ENCODE measurements at places on chromosomes 2 and 18. TPM values are rescaled to one million over a fixed set of nuclear protein-coding genes. Genes with fewer than 3 reads are reported as not detected.

DNA sequence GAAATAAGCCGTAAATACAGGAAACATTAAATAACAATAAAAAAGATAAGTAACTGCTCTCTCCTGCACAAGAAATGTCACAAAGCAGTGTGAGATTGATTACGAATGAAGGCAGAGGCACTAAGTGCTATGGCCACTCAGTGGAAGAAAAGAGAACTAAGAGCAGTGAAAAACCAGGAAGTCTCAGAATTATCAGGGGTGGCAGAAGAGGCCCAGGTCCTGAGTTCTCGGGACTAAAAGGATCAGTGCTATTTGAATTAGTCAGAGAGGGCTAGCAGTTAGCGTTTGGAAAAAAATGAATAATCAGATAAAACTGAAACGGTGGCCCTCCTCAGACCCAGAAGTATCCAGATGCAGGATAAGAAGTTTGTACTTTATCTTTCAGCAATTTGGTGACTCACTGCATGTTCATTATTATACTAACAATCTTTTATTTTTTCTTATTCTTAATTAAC is 367.1 kb downstream of the ZEB2 start:
- H3K4me3 ChIP-seq: no peak overlapping the region
- H3K27ac ChIP-seq: no peak overlapping the region
- no peak for DNase-seq
- no peaks in the 10 kb centered on the region for H3K4me1 ChIP-seq

- no peak for DNase-seq
- H3K4me3 ChIP-seq: no peak overlapping the region
- H3K4me1 ChIP-seq: no peaks in the 10 kb centered on the region
- H3K27ac ChIP-seq: no peak overlapping the region
Observed at GRCh38 chr2:224556381-224556780, 28.8 kb downstream of the CUL3 start.

GRCh38 chr18:21453511-21453901 is 147.0 kb downstream of the ESCO1 start:
- peaks cover 2% of the 10 kb centered on the region for H3K4me1 ChIP-seq
- H3K4me3 ChIP-seq: no peak overlapping the region
- no peaks in the 10 kb centered on the region for H3K36me3 ChIP-seq
- no peaks in the 10 kb centered on the region for H3K27me3 ChIP-seq
- H3K27ac ChIP-seq: peak overlapping the region; percentile 43
- DNase-seq: no peak

DNA sequence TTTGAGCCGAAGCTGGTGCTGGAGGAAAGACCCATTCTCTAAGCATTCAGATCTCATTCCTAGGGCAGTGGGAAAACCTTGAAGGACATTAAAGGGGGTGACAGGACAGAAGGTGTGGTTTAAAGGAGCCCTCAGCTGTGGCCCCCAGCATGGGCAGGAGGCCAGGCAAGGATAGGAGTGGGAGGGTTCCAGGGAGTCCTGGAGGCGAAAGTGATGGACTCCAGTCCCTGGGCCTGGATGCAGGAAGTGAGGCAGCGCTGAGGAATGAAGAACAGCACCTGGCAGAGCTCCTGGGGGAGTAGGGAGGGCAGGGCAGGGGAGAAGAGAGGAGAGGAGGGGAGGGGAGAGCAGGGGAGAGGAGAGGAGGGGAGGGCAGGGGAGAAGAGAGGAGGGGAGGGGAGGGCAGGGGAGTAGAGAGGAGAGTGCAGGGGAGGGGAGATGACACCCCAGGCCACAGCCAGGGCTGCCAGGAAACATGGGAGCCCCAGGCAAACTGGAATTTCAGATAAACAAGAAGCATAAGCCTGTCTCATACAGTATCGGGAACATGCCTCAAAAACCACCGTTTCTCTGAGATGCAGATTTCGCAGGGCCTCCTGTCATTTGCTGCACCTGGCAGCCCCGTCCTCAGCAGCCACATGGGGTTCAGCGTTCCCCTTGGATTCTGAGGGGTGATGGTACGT is 5.7 kb downstream of the RAMP1 start:
- no peaks in the 10 kb centered on the region for H3K36me3 ChIP-seq
- H3K27ac ChIP-seq: no peak overlapping the region
- peaks cover 17% of the 10 kb centered on the region for H3K4me1 ChIP-seq
- no peaks in the 10 kb centered on the region for H3K27me3 ChIP-seq
- H3K4me3 ChIP-seq: no peak overlapping the region

DNA sequence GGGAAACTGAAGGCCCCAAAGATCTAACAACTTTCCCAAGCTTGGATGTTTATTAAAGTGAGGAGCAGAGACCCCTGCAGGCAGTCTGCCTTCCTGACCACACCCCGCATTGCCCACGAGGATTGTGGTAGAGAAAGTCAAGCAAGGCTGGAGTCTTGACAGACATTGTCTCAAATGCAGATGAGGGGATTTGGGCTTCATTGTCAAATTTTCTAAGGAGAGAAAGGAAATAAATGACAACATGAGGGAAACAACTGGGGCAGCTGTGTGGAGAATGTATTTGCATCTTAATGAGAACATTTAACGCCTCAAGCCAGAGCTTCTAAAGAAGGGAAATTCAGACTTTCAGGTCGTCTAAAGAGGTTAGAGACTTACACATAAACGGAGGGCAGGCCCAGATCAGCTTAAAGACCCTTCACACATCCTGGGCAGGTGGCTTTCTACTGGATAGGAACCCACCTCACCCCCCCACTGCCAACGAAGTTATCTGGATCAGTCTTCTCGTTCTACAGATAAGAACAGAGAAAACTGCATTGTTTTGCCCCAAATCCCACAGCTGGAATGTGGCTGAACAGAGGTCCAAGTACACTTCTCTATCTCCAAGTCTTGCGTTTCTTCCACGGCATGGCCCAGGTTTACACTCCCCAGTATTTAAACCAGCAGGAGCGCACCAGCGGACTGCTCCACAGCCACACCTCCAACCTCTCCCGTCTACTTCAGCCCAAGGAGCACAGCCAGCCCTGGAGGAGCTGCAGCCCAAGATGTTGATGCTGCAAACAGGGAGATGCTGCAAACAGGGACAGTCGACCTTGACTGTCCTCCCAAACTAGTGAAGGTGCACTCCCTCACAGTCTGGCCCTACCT is 16.2 kb upstream of the SCG2 start:
- H3K4me3 ChIP-seq: no peak overlapping the region
- no peak overlapping the region for H3K27ac ChIP-seq
- H3K4me1 ChIP-seq: no peaks in the 10 kb centered on the region
- H3K36me3 ChIP-seq: no peaks in the 10 kb centered on the region
- DNase-seq: no peak

DNA sequence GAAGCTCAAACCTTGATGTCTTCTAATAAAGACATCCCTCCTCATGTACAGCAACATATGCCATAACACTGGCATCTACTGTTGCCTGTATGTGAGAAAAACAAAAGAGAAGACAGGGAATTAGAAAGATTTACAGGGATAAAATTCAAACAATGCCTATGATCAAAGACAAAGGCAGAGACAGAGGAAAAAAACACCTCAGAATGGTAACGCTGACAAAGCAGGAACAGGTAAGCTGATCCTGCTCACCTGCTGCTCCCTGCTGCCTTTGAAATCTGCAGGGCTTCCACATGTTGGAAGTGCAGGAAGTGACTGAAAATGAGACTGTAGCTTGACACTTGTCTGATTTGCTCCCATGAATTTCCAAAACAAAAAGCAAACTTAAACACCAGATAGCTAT is 90.2 kb upstream of the DNAJC10 start:
- H3K36me3 ChIP-seq: no peaks in the 10 kb centered on the region
- H3K27ac ChIP-seq: no peak overlapping the region
- no peaks in the 10 kb centered on the region for H3K27me3 ChIP-seq
- H3K4me1 ChIP-seq: no peaks in the 10 kb centered on the region
- H3K4me3 ChIP-seq: no peak overlapping the region

DNA sequence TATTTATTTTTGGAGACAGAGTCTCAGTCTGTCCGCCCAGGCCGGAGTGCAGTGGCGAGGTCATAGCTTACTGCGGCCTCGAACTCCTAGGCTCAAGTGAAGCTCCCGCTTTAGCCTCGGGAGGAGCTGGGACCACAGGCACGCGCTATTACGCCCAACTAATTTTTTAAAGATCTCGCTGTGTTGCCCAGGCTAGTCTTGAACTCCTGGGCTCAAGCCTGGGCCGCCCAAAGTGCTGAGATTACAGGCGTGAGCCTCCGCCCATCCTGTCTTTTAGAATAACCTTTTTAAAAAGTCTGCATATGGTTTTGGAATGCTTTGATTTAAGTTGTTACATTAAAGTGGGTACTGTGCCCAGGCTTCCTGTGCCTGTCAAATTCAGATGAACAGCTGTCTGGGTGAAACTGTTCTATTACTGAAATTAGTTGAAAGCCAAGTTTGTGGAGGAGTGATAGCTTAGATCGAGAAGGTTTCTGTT is 944 bp downstream of the RAB3GAP1 start:
- no peak for DNase-seq
- H3K4me1 ChIP-seq: peaks cover 14% of the 10 kb centered on the region
- no peaks in the 10 kb centered on the region for H3K27me3 ChIP-seq
- peak overlapping the region; percentile 82 for H3K27ac ChIP-seq
- H3K36me3 ChIP-seq: no peaks in the 10 kb centered on the region

GRCh38 chr2:157261199-157261782 is 3.8 kb downstream of the GALNT5 start:
- no peaks in the 10 kb centered on the region for H3K36me3 ChIP-seq
- no peaks in the 10 kb centered on the region for H3K4me1 ChIP-seq
- no peaks in the 10 kb centered on the region for H3K27me3 ChIP-seq
- H3K4me3 ChIP-seq: no peak overlapping the region
- peak; percentile 46 for DNase-seq

The KIDINS220 gene
- 11.6 TPM for polyA plus RNA-seq

The BOLL gene
- not detected for polyA plus RNA-seq

The IL36B gene
- not detected for polyA plus RNA-seq

The GTF2A1L gene
- 0.02 TPM for polyA plus RNA-seq
